ENCODE measurements at places on chromosomes 7 and 10.

GRCh38 chr10:122669842-122670241, 29.8 kb downstream of the C10orf120 start:
- no peak for DNase-seq

- no peak for DNase-seq
Observed at GRCh38 chr7:54933643-54934042, 85.2 kb upstream of the EGFR start.

- no peak for DNase-seq
Observed at GRCh38 chr7:70680743-70681468, 451.0 kb upstream of the GALNT17 start.

DNA sequence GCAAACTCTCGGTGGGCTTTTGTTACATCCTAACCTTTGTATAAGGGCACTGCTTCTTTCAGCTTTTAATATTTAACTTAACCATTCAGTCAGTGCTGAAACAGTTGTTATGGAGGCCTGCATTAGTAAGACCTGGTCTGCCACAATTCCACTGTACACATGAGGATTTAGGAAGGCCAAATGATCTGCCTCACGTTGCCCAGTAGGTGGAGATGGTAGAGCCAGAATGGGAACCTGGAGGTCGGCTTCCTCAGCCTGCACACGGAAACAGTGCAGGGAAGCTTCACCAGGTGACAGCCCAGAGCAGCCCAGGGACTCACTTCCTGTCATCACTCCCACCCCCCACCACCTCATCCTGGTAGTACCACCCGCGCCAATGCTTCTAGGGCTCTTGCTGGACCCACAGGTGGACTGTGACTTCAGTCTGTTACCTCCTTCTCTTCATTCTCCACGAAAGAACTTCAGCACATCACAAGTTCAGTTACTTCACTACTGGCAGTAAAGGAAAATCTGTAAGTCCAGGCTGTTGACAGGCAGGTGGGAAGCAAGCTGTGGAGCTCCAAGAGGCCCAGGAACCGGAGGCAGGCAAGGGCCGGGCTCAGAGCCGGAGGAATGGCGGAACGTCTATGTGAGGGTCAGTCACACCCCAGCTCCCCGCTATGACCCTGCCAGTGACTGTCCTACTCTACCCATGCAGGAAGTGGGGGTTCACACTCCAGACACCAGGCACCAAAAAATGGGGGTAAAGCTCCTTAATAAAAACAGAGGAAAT, 480.3 kb upstream of the C7orf33 start:
- no peak for DNase-seq

- no peak for DNase-seq
Observed at GRCh38 chr7:3349126-3349525, 48.1 kb downstream of the SDK1 start.

- no peak for DNase-seq
Observed at GRCh38 chr10:17085011-17085725, 44.4 kb downstream of the CUBN start.

DNA sequence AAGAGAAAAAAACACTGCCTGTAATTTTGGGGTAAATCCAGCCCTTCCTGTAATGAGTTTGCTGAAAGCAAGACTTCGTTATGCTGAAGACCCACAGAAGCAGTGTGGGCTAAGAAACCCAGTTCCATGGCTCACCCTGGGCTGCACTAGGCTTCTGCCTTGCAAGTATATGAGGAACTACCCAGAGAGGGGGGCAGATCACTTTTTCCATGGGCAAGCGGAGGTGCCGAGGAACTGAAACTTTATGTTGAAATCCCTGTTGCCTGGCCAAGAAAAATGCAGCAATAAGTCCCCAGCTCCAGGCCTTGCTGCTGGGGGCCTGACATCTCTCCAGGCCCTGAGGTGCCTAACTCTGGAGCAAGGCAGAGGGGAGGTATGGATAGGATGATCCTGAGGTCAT, 8.5 kb downstream of the RASSF4 start:
- no peak for DNase-seq

DNA sequence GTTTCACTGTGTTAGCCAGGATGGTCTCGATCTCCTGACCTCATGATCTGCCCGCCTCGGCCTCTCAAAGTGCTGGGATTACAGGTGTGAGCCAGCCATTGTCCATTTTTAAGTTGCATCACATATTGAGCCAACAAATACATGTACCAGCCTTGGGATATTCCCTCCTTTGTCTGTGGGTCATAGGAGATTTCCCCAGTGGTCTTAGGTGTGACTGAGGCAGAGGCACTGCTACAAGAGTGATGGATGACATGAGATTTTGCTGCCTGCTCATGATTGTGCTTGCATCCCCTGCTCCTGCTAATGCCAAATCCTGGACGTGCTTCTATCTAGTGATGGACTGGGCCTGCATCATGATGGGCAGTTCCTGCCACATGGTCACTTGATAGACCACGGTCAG, 10.7 kb upstream of the GIMAP6 start:
- no peak for DNase-seq

- no peak for DNase-seq
Observed at GRCh38 chr7:66099551-66100407, 14.9 kb upstream of the CRCP start.

DNA sequence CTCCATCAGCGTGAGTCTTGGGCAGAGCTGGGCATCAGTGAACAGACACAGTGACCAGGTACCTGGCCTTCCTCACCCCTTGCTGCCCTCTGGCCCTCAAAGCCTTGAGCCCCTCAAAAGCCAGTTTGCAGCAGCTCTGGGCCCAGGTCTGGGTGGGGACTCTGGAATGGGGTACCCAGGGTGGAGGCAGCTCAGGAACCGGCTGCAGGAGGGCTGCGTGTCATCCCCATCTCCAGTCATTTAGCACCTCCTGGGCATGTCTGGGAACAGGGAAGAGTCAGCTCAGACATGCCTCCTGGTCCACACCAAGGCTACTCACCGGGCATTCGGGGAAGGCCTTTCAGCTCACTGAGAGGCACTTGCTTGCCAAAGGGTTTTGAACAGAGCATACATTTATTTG, 503.3 kb downstream of the TCERG1L start:
- DNase-seq: no peak

GRCh38 chr7:84729284-84729683, 457.6 kb downstream of the SEMA3D start:
- no peak for DNase-seq

GRCh38 chr10:122140461-122140902, 130.6 kb upstream of the BTBD16 start:
- DNase-seq: no peak

DNA sequence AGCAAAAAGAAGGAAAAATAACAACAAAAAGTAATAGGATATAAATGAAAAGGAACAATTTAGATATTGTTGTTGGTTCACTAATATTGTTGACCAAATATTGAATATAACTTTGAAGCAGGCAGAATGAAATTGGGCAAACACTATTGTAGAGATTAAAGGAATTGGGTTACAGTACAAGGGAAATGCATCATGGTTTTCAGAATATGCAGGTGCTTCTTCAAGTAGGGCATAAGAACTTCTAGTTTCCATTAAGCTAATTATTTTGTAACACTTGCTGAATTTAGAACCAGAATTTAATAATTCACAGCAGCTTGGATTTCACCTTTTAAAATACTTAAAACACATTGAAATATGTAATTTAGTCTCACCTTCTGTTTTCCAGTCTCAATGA, 36.5 kb downstream of the RPA3 start:
- no peak for DNase-seq

DNA sequence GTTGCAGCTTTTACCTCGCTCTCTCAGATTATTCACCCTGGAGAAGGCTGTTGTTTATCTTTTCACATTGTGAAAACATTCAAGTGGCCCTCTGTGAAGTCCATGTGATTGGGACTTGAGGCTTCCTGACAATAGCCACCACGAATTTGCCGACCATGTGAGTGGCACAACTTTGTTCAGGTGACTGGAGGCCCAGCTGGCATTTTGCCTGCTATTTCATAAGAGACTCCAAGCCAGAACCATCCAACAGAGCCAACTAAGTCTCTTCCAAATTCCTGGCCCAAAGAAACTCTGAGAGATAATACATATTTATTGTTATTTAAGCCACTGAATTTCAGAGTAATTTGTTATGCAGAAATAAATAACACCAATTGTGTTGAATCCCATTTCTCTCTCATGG, 38.2 kb upstream of the CCSER2 start:
- no peak for DNase-seq

GRCh38 chr10:6985644-6986043, 405.6 kb upstream of the PRKCQ start:
- no peak for DNase-seq

DNA sequence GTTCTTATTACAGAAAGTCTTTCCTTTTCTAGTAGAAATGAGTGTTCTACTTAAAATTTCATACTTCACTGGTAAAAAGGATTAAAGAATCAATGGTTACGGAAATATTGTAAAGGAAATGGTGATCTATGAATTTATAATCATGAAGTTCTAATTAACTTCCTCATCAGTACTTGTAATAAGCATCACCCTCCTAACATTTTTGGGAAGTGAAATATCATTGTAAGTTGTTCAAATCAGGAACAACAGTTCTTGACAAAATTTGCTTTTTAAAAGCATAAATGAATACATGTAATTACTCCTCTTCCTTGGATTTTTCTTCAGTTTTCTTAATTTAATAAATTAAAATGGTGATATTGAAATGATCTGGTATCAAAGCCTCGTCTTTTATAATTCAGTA, 5.6 kb upstream of the PCGF5 start:
- DNase-seq: no peak

DNA sequence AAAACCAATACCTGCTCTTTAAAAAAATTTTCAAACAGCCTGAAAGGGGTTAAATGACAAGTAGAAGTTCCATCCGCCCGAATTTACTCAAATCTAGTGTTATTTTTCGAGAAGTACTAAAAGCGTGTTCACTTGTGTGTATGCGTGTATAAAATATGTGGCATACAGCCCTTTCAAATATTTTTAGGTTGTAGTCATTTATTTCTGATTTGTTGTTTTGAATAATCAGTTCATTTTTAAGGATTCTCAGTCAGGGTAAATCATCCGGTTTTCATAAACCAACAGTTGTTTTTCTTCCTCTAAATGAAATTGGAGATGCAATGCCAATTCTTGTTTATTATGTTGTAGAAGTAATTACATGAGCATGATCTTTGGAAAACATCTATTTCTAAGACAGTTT, 6.9 kb upstream of the SUN1 start:
- no peak for DNase-seq

DNA sequence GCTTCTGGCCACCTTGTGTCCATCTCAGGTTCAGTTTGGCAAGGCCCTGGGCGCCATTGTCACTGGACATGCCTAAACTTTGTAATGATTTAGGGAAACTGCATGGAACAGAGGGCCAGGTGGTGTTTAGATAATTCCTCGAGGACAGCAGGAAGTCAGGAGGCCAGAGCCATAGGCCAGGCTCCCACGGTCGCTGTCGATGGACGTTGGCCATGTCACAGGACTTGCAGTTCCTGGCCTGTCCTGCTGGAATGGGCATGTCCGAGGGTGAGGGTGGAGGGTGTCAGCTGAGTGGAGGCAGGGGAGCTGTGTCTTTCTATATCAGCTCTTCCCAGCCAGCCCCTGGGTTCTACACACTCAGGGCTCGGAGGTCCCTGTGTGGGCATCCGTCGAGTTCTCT, 107.9 kb upstream of the MACROH2A2 start:
- no peak for DNase-seq

DNA sequence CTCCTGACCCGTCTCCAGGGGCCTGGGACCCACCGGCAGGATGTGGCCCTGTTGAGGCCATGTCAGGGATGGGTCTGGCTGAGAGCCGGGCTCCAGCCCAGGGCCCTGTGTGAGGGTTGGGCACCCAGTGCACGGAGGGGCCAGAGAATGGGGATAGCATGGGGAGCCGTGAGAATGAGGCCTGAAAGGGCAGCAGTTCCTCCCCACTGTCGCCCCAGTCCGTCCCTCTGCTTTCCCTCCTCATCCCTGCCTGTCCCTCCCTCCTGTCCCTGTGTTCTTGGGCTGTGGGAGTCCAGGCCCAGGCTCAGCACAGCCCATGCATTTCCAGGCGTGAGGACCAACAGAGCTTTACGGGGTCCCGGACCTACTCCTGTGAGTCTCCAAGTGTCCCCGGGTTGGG, 9.6 kb downstream of the LAT2 start:
- no peak for DNase-seq

DNA sequence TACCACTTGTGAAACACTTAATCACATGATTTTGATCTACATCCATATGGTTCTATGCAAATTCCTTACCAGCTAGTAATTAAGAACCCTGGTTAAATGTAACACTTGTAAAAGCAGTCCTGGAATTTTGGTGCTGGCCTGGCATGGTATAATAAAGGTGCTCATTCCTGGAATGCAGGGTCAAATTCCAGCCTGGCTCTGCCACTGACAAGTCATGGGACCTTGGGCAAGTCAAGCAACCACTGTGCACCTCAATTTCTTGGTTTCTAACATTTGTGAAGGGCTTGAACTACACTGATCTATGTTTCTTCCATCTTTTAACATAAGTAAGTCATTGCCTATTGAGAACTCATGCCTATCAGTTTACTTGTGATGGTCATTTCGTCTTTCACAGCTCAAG, 91.9 kb upstream of the PIK3CG start:
- no peak for DNase-seq

DNA sequence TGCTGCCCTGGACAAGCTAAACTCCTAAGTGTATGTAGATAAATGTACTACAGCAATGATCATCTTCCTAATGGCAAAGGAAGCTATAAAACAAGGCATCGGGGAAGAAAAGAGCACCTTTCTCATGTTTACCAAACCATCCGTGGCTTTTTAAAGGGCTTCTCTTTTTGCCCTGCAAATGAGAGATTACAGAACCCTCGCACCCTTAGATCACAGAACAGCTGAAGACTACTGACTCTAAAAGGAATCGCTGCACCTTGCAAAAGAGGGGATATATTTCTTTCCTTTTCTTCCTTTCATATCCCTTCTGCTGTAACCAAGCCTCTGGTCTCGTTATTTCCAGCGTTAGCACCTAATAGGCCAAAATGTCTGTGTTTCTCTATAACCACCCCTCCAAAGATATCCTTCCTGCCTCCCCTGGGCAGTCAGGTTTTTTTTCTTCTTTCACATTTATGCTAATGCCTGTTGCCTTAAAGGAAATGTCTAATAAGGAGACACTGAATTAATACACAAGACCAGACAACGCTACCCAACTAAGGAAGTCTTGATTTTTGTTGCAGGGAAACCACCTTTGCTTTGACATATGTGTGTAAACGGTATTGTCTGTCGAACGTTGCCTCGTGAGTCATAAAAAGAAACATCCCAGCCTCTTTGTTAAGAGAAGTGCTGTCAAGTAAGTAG, 10.5 kb downstream of the ST8SIA6 start:
- no peak for DNase-seq

DNA sequence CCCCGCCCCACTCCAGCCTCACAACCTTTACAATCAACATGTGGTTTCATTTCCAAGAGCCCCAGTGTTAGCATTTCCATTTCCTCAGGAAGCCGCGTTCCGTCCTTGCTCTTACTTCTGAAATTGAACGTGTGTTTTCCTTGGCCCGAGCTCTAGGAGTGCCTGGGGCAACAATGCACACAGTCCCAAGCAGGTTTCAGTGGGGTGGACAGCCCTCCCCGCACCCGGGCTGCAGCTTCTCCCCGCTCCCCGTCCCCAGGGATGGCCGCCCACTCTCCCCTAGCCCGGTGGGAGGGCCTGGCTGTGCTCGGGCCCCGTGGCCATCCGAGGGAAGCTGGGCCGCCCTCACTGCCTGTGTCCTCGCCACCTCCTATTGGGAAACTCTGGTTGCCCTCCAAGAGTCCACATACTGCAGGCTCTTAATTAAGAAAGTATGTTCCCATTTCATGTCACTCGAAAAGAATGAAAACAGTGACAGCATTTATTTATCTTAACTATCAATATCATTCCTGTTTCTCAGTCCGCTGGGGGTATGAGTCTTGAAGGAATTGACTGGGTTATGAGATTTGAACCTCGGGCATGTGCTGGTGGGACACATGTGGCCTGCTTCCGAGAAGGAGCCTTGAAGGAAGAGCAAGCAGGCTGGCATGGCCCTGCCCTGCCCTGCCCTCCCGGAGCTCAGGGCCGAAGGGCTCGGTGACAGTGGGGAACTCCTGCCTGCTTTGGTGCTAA, 163.8 kb downstream of the GRK5 start:
- DNase-seq: no peak

Data from stimulated activated CD8-positive, alpha-beta memory T cell treated with anti-CD3 and anti-CD28 coated beads, Interleukin-4, amount 100 ng/mL, for 1 hour (primary cell).